NCI-H510A treated with DMSO at 0.1 percent for 48 hours (cell line): ENCODE measurements at places on chromosomes 3 and 15.

- DNase-seq: no peak
Measured at GRCh38 chr15:57432141-57432741, 55.9 kb downstream of the CGNL1 start.

GRCh38 chr3:46285931-46286619 is 43.8 kb downstream of the CCR3 start:
- no peak for DNase-seq

DNA sequence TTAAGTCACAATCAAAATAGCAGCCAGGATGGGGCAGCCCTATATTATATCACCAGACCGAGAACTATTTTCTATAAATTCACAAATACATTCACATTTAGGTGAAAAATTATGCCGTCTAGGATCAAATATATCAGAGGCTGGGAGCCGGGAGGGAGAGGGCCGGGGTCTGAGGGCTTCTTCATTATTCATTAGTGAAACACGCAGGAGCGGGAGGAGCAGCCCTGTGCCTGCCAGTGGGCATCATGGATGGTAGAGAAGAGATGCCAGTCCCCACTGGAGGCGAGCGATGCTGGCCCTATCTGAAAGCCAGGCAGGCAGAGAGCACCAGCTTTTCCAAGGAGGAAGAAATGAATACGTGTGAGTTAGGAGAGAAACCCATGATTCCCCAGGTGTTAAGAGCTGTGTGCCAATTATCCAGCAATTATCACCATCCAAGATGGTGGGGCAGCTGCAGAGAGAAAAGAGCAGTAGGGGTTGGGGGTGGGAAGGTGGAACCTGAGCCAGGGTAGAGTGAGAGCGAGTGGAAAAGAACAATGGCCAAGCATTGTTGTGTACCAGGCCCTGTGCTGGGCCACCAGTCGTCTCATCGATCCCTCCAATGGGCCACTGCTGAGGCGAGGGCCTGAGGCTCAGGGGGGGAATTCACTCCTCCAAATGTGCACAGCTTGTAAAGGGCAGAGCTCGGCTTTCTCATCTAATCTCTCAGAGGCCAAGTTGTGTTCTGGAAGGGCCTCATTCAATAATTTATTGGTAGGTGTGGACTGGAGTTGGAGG is 261.3 kb upstream of the TLE3 start:
- DNase-seq: no peak

DNA sequence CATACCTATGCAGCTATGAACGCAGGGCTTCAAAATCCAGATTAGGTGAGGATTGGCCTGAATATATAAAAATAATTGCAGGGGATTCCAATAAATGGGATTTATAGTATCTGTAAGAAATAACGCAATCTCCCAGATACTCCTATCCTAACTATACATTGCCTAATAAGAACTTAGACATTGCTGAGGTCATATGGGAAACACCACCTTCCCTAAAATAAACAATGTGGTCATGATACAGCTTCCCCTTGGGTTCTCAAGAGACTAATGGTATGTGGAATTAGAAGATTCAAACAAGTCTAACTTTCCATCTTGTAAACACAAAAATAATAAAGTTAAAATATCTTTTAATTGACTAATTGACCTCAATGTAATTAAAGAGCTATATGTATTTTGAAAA is 28.2 kb downstream of the UBE3A start:
- DNase-seq: no peak

- DNase-seq: no peak
Measured at GRCh38 chr3:47612879-47613278, 34.2 kb upstream of the CSPG5 start.

GRCh38 chr3:52682016-52682415 is 3.7 kb downstream of the PBRM1 start:
- no peak for DNase-seq

DNA sequence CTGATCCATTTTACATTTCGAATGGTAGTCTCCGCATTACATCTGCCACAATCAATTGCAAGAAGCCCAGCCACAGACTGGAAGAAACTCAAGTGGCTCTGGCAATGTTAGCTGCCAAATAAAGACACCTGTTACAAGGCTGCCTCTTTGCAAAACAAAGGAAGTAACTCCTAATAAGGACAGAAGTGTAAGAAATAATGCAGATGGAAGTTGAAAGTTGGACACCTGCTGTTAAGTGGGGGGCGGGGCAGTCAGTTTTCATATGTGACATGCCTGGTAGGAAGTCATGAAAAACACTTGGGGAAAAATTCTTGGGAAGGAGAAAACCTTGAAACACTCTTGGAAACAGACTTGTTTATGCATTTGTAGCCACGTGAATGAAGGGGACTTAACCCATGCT is 54.1 kb upstream of the ATP2C1 start:
- peak; percentile 75 for DNase-seq

- DNase-seq: no peak
Measured at GRCh38 chr15:97146929-97147870, 813.3 kb upstream of the ARRDC4 start.

GRCh38 chr15:48285329-48286214 is 45.7 kb upstream of the DUT start:
- peak; percentile 47 for DNase-seq

- DNase-seq: no peak
Measured at GRCh38 chr15:58760385-58761009, 10.6 kb upstream of the MINDY2 start.

DNA sequence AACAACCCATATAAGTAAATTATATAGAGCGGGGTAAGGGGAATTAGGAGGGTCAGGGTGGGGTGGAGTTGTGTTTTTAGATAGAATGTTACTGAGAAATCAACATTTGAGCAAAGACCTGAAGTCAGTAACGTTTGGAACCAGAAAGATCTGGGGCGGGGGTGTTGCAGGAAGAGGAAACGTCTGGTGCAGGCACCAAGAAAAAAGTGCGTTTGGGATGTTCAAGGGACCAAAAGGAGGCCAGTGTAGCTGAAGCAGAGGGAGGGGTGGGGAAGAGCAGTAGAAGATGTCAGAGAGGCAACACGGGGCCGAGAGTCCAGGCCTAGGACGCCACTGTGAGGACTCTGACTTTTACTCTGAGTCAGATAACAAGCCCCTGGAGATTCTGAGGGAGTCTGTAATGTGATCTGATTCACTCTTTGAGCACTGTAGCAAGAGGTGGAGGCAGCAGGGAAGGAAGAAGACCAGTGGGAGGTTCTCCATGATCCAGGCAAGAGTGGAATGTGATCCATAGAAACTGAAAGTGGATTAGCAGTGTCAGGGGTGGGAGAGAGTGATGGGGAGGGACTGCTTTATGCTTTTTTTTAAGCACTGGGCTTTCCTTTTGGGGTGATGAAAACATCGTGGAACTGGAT is 179.3 kb upstream of the CHRM5 start:
- DNase-seq: no peak

DNA sequence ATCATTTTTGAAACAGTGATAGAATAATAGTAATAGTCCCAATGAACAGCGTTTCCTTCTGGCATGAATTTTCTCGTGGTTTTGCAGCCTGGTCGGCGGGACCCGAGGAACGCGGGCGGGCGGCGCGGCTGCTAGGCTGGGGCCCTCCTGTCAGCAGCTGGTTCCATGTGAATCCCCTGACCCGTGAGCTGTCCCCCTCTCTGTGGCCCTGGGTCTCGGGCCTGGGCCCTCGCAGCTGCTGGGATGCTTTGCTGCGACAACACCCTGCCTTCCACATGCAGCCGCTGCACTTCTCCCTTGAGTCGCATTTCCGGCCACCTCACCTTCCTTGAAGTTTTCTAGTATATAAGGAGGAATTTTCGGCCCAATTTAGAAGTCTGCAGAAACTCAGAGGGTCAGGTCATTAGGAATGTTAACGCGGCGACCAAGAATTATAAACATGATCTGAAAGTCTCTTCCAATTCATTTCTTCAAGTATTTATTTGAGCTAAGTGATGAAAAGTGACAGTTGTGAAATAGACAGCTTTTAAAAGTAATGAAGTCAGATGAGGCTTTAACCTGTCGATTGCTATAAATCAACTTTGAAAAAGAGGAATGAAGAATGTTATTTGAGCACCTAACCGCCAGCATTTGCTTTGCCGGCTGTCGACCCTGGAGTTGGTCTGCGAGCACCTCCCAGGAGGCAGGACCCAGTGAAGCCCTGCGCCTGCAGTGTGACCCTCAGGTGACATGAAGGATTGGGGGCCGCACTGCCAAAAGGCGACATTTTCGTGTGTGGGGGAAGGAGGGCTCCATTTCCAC is 27.7 kb downstream of the NR2F2 start:
- DNase-seq: no peak

DNA sequence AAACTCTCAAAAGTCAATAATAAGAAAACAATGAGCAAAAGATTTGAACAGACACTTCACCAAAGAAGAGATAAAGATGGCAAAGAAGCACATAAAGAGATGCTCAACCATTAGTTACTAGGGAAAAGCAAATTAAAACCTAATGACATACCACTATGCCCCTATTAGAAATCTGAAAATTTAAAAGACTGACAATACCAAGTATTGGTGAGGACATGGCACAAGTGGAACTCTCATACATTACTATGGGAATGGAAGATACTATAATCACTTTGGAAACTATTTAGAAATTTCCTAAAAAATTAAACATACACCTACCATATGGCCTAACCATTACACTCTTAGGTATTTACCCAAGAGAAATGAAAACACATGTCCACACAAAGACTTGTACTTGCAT is 35.2 kb upstream of the LAMP3 start:
- DNase-seq: no peak
